ENCODE measurements at places on chromosomes 1 and 21.
A peak's percentile ranks its signal among the peaks of the same experiment; 100 is the strongest.

DNA sequence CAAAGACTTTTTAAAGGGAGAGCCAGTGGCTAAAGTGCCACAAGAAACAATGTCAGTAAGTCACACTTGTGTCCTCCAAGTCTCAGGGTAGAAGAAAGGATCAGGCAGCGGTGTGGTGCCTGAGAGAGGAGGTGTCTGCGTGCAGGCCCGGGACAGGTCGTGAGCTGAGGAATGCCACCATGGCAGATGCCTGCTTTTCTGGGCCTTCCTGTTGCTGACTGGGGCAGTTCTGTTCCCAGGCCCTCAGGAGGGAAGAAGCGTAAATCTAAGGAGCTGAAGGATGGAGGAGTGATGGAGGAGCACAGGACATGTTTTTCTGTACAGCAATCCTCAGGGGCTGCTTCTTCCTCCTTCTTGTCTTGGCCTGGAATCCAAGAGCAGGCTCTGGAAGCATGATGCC, 165.8 kb downstream of the ZBTB18 start:
- DNase-seq: no peak

GRCh38 chr21:42567214-42567555, 53.5 kb downstream of the SLC37A1 start:
- DNase-seq: no peak

DNA sequence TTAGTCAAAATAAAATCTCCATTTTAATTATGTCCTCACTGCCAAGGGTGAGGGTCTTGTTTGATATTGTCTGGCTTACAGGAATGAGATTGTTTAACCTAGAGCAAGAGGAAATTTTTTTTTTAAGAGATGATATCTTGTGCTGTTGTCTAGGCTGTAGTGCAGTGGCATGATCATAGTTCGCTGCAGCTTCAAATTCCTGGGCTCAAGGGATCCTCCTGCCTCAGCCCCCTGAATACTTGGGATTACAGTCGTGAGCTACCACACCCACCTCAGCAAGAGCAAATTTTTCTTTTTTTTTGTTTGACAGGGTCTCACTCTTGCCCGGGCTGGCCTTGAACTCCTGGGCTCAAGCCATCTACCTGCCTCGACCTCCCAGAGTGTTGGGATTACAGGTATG, 84.6 kb downstream of the DISP1 start:
- no peak for DNase-seq

DNA sequence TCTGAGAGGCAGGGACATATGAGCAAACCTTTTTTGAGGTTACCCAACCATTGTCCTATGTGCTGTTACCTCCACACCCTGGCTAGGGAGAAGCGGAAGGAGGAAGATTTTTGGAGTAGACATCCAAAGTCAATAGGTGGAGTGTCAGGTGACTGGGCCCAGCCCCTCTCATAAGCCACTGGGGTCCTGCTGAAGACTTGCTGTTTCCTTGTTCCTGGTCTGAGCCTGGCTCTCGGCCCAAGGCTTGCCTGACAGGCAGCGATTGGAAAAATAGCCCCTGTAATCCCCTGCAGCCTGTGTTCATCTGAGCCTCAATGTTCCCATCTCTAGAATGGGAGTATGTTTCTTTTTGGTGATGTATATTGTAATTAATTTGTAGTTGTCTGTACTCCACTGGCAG, 6.9 kb upstream of the PIGR start:
- DNase-seq: no peak

GRCh38 chr1:26046246-26047095, 553 bp upstream of the SLC30A2 start:
- no peak for DNase-seq

DNA sequence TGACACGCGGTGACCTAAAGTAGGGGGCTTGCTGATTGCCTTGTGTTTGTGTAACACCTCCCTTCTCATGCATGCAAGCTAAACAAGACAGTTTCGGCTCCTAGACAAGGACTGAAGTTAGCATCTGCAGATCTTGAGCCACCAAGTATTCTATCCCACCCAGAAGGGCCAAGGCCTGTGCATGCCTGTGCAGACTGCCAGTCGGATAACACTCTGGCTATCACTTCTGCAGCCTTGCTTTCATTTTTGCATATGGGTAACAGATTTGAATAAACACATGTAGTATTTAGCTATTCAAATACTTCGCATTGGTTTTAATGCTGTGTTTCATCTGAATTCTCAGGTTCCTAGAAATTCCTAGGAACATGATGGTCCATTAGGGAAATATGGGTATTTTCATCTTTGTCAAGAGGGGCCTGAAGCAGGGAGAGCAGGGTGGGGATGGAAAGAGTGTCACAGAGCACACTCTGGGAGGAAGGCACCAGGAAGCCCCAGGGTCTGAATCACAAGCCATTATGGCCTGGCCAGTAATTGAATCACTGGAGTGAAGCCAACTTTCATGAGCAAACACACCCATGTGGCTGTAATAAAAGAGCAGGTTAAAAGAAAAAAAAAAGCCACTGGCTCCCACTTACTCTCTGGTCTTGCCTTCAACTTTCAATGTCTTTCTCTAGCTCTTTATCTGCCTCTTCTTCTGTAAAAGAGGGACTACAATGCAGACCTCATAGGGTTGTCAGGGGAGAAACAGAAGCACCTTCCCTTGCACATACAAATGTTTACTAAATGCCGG, 28.3 kb downstream of the GADD45A start:
- DNase-seq: peak; percentile 71

DNA sequence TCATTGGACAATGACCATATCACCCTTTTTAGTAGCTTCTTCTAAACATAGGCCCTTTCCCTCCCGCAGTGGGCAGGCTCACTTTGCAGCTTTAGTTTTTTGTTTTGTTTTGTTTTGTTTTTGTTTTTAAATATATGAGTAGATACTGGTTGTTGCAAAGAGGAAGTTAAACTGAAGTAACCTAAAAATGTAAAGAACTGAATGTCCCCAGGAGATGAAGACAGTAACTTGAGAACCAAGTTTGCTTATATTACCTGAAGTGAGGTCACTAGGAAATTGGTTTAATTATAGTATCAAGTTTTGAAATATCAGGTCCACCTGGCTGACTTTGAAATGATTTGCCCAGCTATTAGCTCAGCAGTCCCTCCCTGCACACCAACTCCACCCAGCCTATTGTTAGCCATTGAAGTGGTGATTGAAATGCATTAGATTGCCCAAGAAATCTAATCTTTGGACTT, 18.2 kb downstream of the SMAP2 start:
- no peak for DNase-seq

DNA sequence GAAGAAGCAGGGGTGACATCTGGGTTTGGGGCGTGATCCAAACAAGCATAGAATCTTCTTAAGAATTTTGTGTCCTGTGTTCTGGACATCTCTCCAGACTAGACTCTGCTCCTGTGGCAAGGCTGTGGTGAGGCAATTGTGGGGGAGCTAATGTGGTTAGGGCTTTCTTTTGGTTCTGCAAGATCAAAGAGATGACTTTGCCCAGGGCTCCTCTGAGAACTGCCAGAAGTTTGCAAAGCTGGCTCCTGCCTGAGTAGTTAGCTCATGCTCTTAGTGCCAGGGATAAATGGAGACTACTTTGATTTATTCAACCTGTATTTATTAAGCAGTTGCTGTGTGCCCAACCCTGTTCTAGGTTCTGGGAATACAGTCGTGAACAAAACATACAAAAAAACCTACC, 34.0 kb upstream of the CRNN start:
- DNase-seq: no peak

DNA sequence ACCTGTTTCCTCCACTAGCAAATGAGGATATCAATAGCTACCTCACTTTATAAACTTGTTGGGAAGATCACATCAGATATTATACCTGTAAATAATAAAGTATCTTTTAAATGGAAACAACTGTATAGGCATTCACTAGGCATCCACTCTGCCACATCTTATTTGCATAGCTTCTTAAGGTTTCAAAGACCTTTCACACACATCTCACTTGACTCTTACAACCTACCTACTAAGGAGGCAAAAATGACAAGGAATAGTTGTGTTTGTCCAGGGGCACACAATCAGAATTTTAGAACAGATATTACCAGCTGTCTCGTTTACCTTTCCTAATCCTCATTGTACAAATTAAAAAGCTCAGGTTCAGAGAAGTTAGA, 51.5 kb downstream of the VANGL2 start:
- DNase-seq: no peak

DNA sequence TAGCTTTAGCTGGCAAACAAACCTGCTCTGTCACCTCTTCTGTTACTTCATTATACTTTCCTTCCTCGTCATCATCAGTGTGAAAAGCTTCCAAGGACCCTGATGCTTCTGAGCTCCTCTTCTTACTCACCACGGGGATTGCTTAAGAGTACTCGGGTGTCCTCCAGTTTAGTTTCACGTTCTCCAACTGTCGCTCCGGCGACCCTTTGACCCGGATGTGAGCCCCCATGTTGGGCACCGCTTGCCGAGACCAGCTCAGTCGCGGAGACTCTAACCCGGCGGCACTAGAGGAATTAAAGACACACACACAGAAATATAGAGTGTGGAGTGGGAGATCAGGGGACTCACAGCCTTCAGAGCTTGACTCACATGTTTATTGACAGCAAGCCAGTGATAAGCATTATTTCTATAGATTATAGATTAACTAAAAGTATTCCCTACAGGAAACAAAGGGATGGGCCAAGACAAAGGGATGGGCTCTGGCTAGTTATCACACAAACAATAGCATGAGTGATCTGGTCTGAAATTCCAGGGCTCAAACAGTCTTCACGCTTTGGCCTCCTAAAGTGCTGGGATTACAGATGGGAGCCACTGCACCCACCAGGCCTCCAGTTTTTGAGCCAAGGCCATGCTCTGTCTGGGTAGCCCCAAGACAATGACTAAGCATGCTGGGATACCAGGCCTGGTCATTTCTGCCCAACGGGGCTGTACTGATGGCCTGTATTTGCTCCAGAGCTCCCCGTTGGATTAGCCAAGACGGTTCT, 30.1 kb upstream of the ENO1 start:
- DNase-seq: no peak

- no peak for DNase-seq
Measured at GRCh38 chr1:43651188-43651587, 1.2 kb downstream of the KDM4A start.

GRCh38 chr1:84152649-84153056, 8.6 kb downstream of the PRKACB start:
- no peak for DNase-seq

GRCh38 chr1:88935522-88936222, 44.3 kb upstream of the GTF2B start:
- DNase-seq: no peak

DNA sequence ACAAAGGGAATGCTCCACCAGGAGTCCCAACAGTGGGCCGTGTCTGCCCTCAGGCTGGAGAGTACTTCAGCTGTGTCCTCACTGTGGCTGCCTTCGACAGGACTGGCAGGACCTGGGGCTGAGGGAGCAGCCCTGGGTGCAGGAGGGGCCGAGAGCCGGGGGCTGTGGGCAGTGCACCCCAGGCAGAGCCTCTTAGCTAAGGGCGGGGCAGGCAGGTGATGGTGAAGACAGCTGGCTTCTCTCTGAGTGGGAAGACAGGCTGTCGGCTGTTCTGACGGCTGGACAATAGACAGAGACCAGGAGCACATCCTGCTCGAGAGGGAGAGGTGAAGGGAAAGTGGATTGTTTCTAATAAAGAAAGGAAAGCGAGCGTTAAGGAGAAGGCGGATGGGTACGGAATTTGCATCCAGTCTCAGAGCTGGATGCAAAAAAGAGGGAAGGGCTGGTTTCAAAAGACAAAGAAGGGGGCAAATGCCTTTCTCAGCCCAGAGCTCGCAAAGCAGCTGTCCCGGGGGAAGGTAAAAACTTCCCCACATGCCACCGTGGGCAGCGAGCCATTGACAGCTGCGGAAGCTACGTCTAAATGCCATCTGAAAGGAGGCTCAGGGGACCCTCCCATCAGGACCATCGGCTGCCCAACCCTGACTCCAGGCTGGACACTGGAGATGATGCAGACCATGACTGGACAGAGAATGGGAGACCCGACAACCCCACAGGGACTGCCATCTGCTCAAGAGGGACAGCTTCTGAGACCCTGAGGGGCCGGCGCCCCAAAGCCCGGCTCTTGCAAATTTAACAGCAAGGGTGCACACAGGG, 92.0 kb downstream of the STUM start:
- DNase-seq: no peak

- DNase-seq: no peak
Measured at GRCh38 chr21:36200081-36200561, 43.5 kb downstream of the DOP1B start.

- DNase-seq: no peak
Measured at GRCh38 chr21:44637018-44637850, at the start of gene KRTAP10-10. KRTAP10-10 (plus strand) TSS chr21:44637356; CDS start chr21:44637418, 62 bp downstream.

DNA sequence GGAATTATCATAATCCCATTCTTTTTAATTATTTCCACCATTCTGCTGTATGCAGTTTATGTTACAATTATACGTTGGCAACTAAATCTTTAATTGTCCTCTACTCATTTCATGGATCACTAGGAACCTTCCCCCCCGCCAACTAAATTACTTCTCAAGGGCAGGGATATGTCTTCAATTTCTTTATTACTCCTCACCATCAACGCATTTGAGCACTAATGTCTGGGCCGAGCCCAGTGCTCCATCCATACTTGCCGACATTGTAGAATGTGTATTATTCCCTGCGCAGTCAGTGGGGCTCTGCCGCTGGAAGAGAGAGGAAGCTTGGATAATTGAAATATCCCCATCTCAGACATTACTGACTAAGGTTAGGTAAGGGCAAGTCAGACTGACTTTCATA, 236.4 kb upstream of the AJAP1 start:
- no peak for DNase-seq

Data from BJ (cell line).